Activated CD4-positive, alpha-beta memory T cell treated with anti-CD3 and anti-CD28 coated beads, Interleukin-2, amount 10 ng/mL, durations not matched to agents 7 days and 5 days (primary cell): ENCODE measurements at places on chromosomes 1 and 21.

GRCh38 chr1:32989160-32990050 lies 24.8 kb upstream of the RNF19B start:
- peak; percentile 71 for DNase-seq

GRCh38 chr1:154801234-154802011 lies 68.7 kb downstream of the KCNN3 start:
- no peak for DNase-seq

DNA sequence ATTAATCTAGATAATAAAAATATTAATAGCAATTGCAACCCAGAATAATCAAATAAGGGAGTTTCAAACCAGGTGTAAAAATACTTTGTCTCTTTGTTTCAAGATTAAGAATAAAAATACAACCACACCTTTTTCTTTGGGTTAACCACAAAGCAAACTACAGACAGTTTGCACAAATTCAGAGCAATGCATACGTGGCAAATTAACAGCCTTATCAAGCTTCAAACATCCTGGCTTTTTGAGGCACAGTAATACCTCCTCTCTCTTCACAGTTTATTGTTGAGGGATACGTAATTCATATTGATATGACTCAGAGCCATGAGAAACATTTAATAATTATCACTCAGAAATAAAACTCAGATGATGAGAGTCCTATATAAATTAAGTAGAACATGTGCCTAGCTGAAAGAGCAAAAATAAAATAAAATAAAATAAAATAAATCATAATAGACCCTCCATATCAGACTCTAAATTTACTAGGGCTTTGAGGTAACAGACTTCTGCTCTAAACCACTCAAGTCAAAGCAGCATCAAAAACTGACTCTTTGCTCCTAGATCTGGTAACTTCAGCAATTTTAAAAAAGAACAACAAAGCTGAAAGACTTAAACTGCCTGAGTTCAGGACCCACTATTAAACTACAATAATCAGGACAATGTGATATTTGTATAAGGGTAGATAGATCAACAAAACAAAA lies 11.4 kb downstream of the EDEM3 start:
- DNase-seq, result no peak

- no peak for DNase-seq
Measured at GRCh38 chr21:32463367-32463766, 50.9 kb downstream of the EVA1C start.

DNA sequence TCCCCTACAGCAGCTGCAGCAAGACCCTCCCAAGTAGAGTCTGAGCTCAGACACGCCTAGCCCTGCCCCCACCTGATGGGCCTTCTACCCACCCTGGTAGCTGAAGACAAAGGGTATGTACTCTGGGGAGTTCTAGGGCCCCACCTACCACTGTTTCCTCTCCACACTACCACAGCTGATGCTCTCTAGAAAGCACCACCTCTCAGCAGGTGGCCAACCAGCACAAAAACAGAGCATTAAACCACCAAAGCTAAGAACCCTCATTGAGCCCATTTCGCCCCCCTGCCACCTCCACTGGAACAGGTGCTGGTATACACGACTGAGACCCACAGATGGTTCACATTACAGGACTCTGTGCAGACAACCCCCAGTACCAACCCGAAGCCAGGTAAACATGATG lies 258.9 kb downstream of the SETD4 start:
- no peak for DNase-seq

DNA sequence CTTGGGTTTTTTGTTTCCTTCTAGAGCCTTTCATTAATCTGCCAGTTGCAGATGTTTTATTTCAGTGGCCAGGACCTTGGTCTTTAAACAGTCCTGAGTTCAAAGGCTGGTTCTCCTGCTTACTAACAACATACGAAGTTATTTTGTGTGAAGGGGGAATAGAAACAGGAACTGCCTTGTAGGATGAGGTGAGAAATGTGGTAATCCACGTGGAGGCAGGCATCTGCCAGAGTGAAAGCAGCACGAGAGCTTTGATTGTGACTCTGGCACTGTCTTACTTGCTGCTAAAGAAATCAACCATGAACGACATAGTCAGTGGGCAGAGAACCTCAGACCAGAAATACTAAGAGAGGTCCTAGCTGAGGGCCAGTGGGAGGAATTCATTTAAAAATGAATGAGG lies 30.4 kb downstream of the TMEM63A start:
- no peak for DNase-seq

DNA sequence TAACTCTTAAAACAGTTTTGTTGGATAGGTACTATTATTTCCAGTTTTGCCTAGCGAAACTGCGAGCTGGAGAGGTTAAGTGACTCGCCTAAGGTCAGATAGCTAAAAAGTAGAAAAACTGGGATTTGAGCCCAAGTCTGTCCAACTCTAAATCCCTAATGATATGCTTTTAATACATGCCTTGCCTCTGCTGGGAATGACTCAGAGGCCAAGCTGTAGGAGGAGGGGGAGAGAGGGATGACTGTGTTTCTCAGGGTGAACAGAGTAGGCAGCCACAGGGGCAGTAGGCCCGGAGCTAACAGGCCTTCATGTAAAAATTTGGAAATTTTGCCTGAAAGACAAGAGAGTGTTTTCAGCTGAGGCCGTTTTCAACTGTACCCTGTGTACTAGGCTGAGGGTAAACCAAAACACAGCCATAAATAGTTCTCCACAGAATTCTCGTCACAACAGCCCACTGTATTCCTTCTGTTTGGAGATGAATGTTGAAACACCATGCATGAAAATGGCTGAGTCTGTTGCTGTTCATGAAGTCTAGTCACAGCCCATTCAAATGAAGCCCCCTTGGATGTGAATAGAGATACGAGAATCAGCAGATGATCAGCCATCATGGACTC lies 107.5 kb upstream of the HOOK1 start:
- DNase-seq, result no peak

GRCh38 chr1:226629210-226629895 lies 80.8 kb downstream of the STUM start:
- DNase-seq, result no peak

DNA sequence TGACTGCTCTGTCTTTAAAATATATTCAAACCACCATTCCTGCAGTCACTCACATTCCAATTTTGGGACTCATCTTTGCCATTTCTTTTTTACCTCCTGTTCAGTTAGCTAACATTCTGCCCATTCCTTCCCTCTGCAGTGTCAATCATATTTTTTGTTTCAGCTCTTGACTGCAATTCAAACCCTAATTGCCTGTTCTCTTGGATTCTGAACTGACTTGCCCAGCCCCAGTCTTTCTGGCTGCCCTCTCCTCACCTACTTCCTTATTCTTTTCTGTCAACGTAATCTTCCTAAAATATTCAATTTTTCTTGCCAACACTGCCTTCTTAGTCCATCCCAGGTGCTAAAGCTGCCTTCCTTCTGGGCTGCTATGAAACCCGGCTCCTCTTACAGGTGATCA lies 6.1 kb downstream of the PRDM2 start:
- DNase-seq, result no peak
